ENCODE measurements at places on chromosomes 16 and 17.
A peak's percentile ranks its signal among the peaks of the same experiment; 100 is the strongest.

DNA sequence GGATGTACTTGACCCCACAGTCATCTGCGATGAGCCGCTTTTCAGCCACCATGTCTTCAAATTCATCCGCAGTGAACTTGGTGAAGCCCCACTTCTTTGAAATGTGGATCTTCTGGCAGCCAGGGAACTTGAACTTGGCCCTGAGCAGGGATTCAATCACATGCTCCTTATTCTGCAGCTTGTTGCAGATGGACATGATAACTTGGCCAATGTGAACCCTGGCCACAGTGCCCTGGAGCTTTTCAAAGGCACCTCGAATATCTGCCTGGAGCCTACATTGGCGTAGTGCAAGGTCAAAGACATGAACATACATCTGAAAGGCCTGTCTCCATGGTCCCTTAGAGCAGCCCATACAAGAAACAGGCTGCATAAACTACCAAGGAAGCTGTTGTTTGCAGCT is 1.8 kb upstream of the TENT4B start:
- DNase-seq, result no peak

DNA sequence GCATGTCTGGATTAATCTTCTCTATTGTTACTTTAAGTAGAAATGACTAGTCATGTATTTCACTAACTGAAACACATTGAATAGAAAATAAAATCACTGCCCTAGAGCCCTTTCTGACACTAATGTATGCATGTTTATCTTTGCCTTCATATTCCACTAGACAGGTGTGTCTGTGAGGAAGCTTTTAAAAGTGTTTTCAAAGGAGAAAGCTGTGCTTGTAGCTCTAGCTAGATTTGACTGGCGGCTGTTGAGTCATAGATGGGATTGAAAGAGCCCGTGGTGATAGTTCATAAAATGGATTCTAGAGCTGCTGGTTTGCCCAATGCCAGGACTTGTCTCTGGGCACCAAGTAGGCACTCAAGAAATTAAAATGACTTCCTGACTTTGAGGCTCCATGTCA is 189.0 kb upstream of the PIRT start:
- DNase-seq, result no peak

- peak; percentile 72 for DNase-seq
Measured at GRCh38 chr17:4161192-4161966, 18.4 kb downstream of the CYB5D2 start.

GRCh38 chr16:67641779-67642708 is 2.9 kb upstream of the CARMIL2 start:
- peak; percentile 67 for DNase-seq

GRCh38 chr17:4807605-4808377 is 839 bp downstream of the PLD2 start:
- DNase-seq, result no peak

- DNase-seq, result no peak
Measured at GRCh38 chr16:9816644-9817043, 365.6 kb downstream of the GRIN2A start.

Measured in fibroblast of the aortic adventitia (primary cell).